Lower lobe of right lung (tissue), 2 donors: ENCODE measurements at places on chromosomes 12 and 14. TPM values are rescaled to one million over a fixed set of nuclear protein-coding genes. Genes with fewer than 3 reads are reported as not detected.

ZFHX2 gene
- total RNA-seq: 5.1 TPM

KIAA0586 gene
- 13.8 TPM for total RNA-seq

MAP1LC3B2 gene
- total RNA-seq: 1.9 TPM

PRH2 gene
- total RNA-seq: not detected

OR6C2 gene
- total RNA-seq: not detected

PROX2 gene
- total RNA-seq: 0.12 TPM

KRT74 gene
- not detected for total RNA-seq

SOAT2 gene
- total RNA-seq: not detected

LRFN5 gene
- total RNA-seq: 1.3 TPM

RDH16 gene
- total RNA-seq: 0.53 TPM

CHGA gene
- total RNA-seq: 0.71 TPM

KRT80 gene
- total RNA-seq: 3.0 TPM

KCNK10 gene
- not detected for total RNA-seq

GRCh38 chr14:94570440-94570839, 9.2 kb downstream of the SERPINA4 start:
- no peaks in the 10 kb centered on the region for H3K27me3 ChIP-seq
- no peak overlapping the region for H3K4me3 ChIP-seq
- peaks cover 4% of the 10 kb centered on the region for H3K4me1 ChIP-seq
- DNase-seq: no peak

- peaks cover 40% of the 10 kb centered on the region for H3K36me3 ChIP-seq
- peak; percentile 84 for DNase-seq
- peak overlapping the region; percentile 89 for H3K27ac ChIP-seq
These were observed 93.8 kb downstream of the RFLNA start for GRCh38 chr12:124388679-124389137.

DNA sequence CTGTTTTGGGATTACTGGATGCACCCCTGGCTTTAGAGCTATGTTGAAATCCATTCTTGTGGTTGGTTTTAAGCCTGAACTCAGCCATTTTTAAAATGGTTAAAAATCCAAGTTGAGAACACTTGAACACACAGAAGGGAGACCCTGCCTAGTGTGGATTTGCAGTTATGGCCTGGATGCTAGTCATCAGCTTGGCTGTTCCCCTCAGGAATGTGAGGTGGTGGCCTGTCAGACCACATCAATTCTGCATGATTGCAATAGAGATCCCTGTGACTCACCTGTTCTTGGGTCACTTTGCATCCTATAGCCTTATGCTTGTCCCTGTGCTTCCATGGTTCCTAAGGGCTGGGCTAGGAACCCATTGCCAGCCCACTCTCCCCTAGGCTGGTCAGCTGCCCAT, 454.1 kb downstream of the ATP23 start:
- no peaks in the 10 kb centered on the region for H3K4me1 ChIP-seq
- H3K27me3 ChIP-seq: no peaks in the 10 kb centered on the region
- no peak overlapping the region for H3K4me3 ChIP-seq

DNA sequence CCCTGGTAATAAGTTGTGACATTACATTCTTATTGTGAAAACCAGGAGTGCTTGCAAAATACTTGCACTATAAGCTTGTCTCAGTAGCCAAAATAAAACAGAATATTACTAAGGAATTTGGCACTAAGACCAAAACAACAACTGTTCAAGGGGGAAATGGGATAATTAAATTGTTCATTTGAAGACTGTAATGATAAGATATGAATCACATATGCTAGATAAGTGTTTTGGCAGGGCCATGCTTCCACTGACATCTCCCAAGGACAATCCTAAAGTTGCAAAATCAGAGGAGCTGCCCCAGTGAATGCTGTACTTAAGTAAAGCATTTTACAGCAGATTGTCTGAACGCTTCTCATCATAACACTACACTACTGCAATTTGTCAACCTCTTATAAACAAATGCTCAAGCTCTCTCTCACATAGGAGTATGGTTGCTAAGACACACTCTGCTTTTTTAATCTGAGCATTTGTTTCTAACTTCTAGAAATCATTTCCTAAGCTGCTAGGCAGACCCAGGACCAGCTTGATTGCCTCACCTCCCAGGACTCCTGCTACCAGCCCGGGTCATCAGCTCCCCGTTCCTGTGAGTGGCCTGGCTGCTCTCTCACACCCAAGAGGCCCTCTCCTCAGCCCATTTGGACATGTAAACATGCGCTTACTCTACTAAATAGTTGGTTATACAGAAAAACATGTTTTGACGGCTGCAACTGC, 191.5 kb downstream of the PAX9 start:
- H3K4me1 ChIP-seq: no peaks in the 10 kb centered on the region
- H3K27me3 ChIP-seq: no peaks in the 10 kb centered on the region
- no peaks in the 10 kb centered on the region for H3K36me3 ChIP-seq
- peak; percentile 48 for DNase-seq
- no peak overlapping the region for H3K4me3 ChIP-seq

GRCh38 chr12:69897744-69898143, 72.7 kb downstream of the MYRFL start:
- peaks cover 4% of the 10 kb centered on the region for H3K4me1 ChIP-seq
- no peaks in the 10 kb centered on the region for H3K27me3 ChIP-seq
- no peak for DNase-seq
- H3K27ac ChIP-seq: no peak overlapping the region
- no peak overlapping the region for H3K4me3 ChIP-seq
- no peaks in the 10 kb centered on the region for H3K36me3 ChIP-seq

DNA sequence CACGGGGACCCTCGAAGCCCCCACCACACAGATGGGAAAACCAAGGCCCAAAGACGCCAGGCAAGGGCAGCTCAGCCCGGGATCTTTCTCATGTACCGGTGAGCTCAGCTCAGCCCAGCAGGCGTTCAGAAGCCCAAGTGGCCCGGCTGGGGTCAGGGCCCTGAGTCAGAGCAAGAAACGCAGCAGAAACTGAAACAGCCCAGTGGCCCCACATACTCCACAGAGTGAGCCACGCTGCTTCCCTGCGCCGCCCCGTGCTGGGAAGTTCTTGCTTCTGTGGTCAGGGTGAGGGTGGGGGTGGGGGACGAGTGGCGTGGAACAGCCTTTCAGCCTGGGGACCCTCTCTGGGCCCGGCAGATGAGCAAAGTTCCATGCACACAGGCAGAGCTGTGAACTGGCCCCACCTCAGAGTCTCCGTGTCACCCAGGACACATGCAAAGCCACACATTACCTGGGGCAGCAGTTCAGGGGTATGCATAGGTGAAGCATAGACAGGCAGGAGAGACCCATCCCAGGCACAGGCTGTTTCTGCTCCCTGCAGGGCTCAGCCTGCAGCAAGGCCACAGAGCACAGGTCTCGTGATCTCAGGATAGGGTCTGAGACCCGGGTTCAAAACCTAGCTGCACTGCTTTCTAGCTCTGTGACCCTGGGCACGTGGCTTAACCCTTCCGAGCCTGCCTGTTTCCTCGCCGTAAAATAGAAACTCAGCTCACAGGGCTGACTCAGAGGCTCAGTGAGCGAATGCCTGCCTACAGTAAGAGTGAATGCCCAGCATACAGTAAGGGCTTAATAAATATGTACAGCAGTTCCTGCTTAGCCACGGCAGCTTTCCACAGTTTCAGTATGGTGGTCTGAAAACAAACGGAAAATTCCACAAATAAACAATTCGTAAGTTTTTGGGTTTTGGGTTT, 21.6 kb downstream of the NCOR2 start:
- no peak overlapping the region for H3K4me3 ChIP-seq
- H3K36me3 ChIP-seq: no peaks in the 10 kb centered on the region
- H3K4me1 ChIP-seq: peaks cover 76% of the 10 kb centered on the region
- H3K27me3 ChIP-seq: no peaks in the 10 kb centered on the region
- no peak overlapping the region for H3K27ac ChIP-seq

DNA sequence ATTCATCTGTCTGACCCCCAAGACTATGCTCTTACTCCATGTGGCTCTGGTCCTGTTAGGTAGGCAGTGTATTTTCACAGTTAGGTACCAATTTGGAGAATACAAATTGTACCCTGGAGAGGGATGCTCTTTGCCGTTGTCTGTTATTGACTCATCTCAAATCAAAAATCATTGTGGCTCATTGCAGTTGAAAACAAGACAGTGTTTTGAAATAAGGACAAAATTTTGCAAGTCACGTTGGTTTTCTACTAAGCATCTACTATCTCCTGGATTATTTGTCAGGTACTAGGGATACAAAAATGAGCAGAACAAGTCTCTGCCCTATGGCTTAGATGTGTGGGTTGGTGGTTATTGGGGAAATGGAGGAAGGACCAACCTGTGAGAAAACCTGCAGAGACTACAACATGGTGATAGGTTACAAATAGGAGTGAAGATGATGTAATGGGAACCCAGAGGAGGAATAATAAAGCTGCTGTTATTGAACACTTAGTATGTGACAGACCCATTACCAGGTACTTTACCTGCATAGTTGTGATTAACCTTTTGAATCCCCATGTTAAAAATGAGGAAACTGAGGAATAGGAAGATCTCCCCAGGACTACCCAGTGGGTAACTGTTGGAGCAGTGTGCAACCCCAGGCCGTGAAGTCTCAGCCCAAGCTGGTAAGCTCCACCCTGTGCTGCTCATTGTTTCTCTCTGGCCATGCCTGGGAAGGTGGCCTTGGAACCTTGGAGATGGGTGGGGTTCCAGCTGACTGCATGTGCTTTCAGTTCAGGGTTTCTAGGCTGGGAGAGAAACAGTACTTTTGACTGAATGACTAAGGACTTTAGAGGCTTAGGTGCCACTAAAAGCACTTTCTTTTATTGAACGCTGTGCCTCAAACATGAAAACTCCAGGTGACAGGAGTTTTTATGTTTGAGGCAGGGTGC, 72.9 kb upstream of the SRSF5 start:
- peaks cover 75% of the 10 kb centered on the region for H3K4me1 ChIP-seq
- no peak overlapping the region for H3K4me3 ChIP-seq
- no peak for DNase-seq
- H3K36me3 ChIP-seq: no peaks in the 10 kb centered on the region
- H3K27me3 ChIP-seq: no peaks in the 10 kb centered on the region

- H3K4me3 ChIP-seq: no peak overlapping the region
- no peak overlapping the region for H3K27ac ChIP-seq
- H3K36me3 ChIP-seq: no peaks in the 10 kb centered on the region
- no peak for DNase-seq
- H3K27me3 ChIP-seq: no peaks in the 10 kb centered on the region
These were observed 23.5 kb downstream of the UNC79 start for GRCh38 chr14:93454224-93454623.

DNA sequence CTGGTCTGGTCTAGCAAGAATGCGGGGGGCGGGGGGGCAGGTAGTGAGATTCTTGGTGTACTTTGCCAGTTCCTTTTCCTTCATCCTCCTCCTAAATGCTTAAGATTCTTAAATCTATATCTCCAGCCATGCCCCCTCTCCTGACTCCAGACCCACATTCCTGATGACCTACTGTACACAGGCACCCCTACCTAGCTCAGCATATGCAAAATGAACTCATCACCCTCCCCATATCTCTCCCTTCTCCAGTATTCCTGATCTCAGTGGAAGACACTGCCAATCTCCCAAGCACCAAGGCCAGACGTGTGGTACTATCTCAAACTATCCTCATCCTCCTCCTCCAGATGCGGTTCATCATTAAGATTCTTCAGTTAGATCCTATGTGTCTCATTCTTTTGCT, 215.8 kb downstream of the SPTSSA start:
- H3K4me1 ChIP-seq: no peaks in the 10 kb centered on the region
- no peaks in the 10 kb centered on the region for H3K27me3 ChIP-seq
- H3K27ac ChIP-seq: no peak overlapping the region
- H3K4me3 ChIP-seq: no peak overlapping the region

DNA sequence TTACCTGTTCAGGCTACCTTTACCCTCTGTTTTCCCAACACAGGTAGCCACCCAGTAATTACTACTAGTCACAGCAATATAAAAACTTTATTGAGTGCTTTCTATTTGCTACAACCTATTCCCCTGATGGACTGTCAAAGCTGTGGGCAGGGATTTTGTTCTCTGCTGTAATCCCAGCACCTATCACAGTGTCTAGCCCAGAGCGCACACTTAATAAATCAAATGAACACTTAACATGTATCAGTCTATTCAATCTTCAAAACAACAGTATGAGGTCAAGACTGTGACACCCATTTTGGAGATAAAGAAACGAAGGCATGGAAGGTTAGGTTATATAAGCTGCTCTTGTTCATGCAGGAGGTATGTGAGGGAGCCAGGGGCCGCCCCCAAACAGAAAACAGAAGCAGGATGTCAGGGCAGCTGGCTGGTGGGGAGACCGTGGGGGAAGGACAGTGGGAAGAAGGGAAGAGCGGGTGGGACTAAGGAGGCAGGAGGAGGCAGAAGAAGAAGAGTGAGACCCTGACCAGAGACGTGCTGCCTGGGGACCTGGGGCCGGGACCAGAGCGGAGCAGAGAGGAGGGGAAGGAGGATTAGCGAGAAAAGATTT, 1.7 kb downstream of the TNFRSF1A start:
- peaks cover 17% of the 10 kb centered on the region for H3K36me3 ChIP-seq
- no peak for DNase-seq
- H3K27ac ChIP-seq: peak overlapping the region; percentile 97
- peaks cover 62% of the 10 kb centered on the region for H3K4me1 ChIP-seq
- H3K27me3 ChIP-seq: no peaks in the 10 kb centered on the region
- H3K4me3 ChIP-seq: peak overlapping the region; percentile 94

DNA sequence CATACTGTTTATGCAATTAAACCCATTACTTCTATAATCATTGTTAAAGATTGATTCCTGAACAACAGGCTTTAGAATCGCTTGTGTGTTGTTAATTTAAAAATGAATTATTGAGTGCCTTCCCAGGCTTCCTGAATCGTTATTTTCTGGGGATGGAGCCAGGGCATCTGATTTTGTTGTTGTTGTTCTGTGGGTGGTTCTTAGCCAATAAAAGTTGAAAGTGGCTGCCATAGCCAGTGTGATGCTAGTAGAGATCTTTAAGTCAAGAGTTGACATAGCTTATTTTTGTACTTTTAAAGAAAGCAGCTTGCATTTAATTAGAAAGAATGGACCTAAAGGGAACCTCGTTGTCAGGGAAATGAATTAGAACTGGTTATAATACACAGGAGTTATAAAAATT, 6.4 kb downstream of the GOLGA5 start:
- H3K4me3 ChIP-seq: no peak overlapping the region
- peaks cover 35% of the 10 kb centered on the region for H3K36me3 ChIP-seq
- H3K4me1 ChIP-seq: peaks cover 37% of the 10 kb centered on the region

DNA sequence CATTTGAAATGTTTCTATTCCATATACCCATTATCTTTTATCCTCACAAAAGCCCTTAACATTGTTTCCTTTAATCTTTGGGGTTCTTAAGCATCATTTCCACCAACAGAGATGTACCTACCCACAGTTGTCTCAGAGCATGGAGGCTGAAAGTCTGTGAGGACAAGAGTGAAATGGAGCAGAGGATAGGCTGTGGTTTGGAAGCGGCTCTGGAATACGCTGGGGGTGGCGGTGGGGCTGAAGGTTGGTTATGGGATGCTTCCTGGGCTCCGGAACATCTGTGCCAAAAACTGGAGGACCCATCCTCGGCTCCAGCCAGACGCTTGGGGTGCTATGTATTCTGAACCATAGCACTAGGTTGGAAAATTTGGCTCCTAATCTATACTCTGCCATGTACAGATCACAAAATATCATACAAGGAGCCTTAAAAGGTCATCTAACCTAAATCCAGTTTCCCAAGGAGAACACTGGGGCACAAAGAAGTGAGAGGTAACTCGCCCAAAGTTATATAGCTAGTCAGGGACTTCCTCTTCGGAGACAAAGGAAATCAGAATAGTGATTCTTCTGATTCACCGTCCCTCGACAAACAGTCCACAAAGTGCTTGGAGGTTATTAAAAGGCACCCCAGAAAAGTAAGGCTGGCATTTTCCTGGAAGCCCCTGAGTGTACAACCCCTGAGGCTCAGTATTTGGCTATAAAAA, 2.5 kb downstream of the PPP1R3E start:
- peaks cover 35% of the 10 kb centered on the region for H3K4me1 ChIP-seq
- DNase-seq: no peak
- no peaks in the 10 kb centered on the region for H3K27me3 ChIP-seq

- H3K36me3 ChIP-seq: no peaks in the 10 kb centered on the region
- H3K27me3 ChIP-seq: peaks cover 4% of the 10 kb centered on the region
- H3K4me1 ChIP-seq: peaks cover 58% of the 10 kb centered on the region
- H3K27ac ChIP-seq: peak overlapping the region; percentile 19
- DNase-seq: peak; percentile 63
These were observed 6.3 kb upstream of the LTBP2 start for GRCh38 chr14:74618078-74618952.
